ENCODE measurements at places on chromosomes 6 and 20. TPM values are rescaled to one million over a fixed set of nuclear protein-coding genes. Genes with fewer than 3 reads are reported as not detected.

The OPRM1 gene
- total RNA-seq = not detected

The XKR7 gene
- total RNA-seq = 0.38 TPM

The CD40 gene
- total RNA-seq = 14.9 TPM

The ZFP57 gene
- 1.6 TPM for total RNA-seq

The NKX2-4 gene
- not detected for total RNA-seq

The RAMACL gene
- 1.1 TPM for total RNA-seq

The GPR31 gene
- not detected for total RNA-seq

The LINC00237 gene
- total RNA-seq = not detected

The ACTL10 gene
- total RNA-seq = 3.1 TPM

The NKX2-2 gene
- total RNA-seq = 3.9 TPM

The SYNDIG1 gene
- not detected for total RNA-seq

All from Peyer's patch (tissue), 4 donors.